ENCODE measurements at places on chromosomes 13 and 19.

DNA sequence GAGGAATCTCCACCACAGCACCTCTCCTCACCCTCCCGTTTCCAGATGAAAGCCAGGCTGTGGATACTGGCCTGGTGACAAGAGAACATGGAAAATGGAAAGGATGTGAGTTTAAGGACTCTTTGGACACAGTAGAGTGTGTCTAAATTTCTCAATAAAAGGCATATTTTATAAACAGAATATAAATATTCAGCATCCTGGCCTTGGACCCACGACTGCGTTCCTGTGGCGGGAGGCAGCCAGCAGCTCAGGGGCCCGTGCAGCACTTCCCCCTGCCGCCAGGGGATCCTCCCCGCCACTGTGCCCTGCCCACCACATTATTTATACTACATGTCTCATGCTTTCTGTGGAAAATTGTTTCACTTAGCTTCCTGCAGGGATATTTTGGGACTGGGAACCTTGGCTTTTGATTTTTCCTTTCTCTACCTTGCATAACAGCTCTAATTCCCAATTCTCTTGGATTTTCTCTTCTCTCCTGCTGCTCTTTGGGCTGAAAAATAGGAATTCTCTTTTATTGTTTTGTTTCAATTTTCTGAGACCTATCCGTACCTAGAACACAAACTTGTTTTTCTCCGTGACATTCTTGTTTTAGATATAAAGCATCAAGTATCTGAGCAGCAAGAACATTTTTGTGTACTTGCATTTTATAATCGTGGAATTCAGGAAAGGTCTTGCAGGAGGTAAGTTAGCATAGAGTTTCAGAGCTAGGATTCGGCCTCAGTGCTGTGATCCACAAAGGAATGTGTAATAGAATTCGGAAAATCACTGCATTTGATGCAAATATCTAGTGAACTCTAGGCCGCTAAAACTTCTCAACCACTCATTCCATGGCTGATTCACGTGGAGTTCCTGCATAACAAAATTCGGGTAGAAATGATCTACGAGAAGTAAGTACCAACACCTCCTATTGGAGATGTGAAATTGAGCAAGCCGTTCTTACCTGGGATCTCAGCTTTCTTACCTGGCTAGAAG, 107.7 kb upstream of the SPATA13 start:
- peak; percentile 66 for DNase-seq

- no peak for DNase-seq
These were observed 6.4 kb upstream of the ZNF333 start for GRCh38 chr19:14683439-14683838.

DNA sequence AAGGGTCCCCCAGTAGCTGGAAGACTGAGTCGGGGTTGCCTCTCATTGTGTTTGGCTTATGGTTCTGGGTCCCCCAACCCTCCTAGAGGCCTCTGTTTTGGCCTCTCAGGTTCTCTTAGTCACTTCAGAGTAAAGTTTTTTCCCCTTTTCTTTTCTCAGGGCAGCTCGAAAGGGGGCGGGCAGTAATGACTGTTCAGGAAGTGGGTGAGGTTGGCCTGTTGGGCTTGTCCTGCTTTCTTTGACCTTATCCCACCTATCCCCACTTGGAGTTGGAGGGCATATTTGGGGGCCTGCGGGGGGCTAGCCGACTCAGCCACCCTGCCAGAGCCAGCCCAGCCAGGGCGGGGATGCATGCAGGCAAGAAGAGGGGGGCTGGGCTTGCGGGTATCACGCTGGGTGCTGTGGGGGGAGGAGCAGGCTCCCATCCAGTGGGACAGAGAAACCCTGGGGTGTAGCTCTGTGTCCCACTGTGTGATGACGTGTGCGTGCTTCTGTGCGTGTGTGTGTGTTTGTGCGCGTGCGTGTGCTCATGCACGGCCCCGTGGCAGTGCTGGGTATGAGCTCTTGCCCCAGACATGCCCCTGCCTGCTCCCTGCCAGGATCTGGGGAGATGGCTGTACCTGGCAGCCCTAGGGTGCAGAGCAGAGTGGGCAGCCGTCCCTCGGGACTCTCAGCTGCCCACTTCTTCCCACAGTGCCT, 1.4 kb downstream of the CIC start:
- peak; percentile 85 for DNase-seq

DNA sequence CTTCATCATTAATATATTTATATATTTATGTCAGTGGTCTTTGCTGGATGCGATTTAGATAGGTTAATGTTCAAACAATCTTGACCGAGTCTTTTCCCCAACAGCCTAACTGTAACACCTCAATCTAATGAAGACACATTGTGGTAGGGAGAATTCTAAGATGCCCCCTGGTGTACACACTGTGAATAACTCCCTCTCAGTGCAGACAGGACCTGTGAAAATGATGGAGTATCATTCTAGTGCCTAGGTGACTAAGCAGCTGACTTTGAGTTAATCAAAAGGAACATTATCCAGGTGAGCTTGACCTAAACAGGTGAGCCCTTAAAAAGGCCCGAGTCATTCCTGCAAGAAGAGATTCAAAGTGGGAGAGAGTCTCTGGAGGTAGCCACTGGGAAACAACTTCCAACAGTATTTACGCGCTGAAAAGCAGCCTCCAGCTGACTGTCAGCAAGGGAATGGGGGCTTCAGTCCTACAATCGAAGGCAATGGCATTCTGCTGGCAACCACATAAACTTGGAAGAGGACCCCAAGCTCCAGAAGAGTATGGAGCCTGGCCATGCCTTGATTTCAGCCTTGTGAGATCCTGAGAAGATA, 28.0 kb upstream of the KBTBD7 start:
- DNase-seq = peak; percentile 71

DNA sequence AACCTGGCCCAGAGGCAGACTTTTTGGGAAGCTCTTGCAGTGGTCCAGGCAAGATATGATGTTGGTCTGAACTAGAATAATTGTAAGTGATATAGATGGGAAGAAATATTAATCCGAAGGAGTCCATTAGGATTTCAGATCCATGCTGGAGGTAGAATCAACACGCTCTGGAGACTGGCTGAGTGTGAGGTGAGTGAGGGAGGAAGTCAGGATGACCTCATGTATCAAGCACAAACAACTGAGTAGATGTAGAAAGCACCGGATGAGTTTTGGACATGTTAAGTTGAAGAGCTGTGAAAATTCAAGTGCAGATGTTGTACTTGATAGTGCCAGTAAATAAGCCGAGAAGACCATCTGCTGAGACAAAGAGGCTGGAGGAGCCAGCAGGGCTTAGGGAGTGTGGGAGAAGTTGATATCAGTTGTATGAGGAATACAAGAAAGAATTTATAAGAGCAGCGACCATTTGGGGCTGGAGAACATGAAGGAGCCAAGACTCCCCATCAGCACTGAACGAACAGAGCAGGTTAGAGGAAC, 5.3 kb upstream of the CNMD start:
- DNase-seq = no peak

DNA sequence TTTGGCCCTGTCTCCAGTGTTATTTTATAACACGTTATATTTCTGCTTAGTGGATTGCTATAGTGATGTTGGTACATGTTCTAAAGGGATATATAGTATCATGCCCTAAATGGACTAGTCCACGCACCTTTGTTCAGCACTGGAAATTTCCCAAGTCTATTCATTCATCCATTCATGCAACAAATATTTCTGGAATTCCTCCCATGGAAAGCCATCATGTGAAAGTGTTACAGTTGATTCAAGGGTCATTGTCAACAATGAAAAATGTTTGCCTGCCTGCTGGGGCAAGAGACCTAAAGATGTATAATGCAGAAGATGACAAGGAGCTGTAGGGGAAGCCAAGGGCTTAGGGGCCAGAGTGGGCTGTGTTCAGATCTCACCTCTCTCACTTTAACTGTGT, 10.8 kb upstream of the HSPH1 start:
- DNase-seq = peak; percentile 91

GRCh38 chr19:6590827-6591319, at the start of gene CD70:
CD70 (minus strand) TSS chr19:6591150; CDS start chr19:6591002, 148 bp downstream.
- no peak for DNase-seq

GRCh38 chr19:10061717-10062310, 24.3 kb upstream of the SHFL start:
- no peak for DNase-seq

DNA sequence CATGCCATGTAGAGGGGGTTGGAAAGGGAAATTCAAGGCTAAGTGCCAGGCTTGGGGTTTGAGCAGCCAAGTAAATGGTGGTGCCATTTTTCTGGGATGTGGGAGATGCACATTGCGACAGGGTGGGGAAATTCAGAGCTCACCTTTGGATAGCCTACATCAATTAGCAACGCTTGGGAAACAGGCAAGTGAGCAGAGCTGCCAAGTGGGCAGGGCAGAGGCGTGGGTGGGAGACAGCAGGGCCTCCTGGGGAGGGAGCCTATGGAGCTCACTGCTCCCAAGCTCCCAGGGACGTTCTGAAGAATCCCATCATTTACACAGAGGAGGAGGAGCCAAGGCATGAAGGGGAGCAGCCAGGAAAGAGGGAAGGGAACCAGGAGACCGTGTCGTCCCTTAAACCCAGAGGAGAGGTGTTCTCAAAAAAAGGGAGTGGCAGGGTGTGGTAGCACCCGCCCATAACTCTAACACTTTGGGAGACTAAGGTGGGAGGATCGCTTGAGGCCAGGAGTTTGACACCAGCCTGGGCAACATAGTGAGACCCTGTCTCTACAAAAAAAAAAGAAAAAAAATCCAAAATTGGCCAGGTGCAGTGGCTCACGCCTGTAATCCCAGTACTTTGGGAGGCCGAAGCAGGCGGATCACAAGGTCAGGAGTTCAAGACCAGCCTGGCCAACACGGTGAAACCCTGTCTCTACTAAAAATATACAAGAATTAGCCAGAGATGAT, 11.5 kb upstream of the CCNE1 start:
- DNase-seq = no peak

DNA sequence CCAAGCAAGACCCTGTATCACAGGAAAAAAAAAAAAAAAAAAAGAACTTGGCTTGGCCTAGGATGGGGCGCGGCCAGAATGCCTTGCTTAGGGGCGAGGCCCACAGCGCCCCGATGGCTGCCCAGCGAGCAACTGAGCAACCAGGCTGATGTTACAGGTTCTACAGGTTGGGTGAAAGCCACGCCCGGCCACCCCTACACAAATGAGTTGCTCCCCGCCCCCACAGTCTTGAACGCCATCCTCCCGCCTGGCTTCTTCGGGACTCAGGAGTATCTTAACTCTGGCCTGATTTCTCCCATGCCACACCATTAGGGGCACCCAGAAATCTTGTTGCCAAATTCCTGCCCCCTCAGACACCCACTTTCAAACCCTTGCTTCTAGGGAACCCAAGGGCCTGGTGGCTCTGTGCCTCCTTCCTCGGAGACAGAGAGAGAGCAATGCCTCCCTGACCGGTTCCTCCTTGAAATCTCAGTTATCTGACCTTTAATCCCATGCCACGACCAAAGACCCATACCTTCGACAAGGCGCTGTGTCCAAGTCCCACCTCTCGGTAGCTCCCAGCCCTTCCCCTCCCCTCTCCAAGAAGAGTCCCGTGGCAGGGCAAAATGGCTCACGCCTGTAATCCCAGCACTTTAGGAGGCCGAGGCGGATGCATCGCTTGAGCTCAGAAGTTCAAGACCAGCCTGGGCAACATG, 1.1 kb upstream of the CBLC start:
- DNase-seq = no peak

DNA sequence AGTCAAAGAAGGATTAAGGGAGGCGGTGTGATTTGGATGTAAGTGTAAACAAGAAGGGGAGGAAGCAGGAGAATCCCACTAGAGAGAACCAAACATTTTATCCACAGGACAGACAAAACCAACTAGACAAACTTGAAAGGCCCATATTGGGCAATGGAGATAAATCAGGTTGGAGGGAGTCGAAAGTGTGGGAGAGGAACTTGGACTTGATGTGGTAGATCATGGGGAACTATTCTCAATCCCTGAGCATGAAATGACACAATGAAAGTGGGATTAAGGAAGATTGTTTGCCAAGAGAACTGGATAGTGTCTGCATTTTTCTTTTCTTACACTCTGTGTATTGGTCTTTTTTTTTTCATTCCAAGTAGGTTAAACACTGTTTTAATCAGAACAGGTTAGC, 17.9 kb downstream of the GPR183 start:
- DNase-seq = no peak

- no peak for DNase-seq
These were observed 391.9 kb downstream of the COG6 start for GRCh38 chr13:40047322-40047771.

GRCh38 chr19:5406816-5407215, 48.4 kb upstream of the ZNRF4 start:
- no peak for DNase-seq

GRCh38 chr19:35015270-35015953, 14.9 kb upstream of the SCN1B start:
- DNase-seq = no peak

DNA sequence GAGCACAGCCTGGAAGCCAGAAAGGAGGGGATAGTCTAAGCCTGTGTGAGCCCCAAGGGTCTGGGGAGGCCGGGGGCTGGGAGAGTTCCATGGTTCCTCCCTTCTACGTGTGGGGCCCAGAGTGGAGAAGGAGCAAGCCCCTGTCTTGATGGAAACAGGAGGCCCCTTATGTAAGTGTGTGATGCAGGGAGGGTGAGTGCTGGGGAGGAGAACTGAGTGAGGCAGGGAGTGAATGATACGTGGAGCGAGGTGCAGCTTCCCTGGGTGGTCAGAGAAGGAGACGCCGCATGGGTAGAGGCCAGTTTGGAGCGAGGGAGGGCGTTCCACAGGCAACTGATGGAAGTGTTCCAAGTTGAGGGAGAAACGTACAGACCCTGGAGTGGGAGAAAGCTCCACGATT, 16.0 kb downstream of the MAG start:
- no peak for DNase-seq

- DNase-seq = no peak
These were observed 37.4 kb upstream of the RCBTB2 start for GRCh38 chr13:48570216-48570828.

DNA sequence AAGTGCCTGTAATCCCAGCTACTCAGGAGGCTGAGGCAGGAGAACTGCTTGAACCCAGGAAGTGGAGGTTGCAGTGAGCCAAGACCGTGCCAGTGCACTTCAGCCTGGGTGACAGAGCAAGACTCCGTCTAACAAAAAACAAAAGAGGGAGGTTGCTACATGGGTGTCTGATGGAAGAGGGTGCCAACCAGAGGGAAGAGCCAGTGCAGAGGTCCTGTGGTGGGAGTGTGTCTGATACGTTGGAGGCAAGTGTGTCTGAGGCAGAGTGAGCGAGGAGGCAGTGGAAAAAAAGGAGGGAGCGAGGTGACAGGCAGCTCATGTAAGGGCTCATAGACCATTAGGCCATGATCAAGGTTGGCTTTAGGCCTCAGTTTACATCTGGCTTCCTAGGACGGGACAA, 6.8 kb downstream of the PDE4A start:
- DNase-seq = no peak

DNA sequence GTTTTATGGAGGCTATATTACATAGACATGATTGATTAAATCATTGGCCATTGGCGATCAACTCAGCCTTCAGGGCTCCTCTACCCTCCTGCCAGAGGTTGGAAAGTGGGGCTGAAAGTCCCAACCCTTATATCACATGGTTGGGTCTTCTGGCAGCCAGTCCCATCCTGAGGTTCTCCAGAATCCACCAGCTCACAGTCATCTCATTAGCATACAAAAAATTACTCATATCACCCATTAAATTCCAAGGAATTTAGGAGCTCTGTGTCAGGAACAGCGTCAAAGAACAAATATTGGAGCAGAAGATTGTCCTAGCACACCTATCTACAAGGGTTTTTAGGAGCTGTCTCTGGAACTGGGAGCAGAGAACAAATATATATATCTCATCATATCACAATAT, 39.4 kb upstream of the FARP1 start:
- no peak for DNase-seq

Data from fibroblast of the aortic adventitia (primary cell).